ENCODE measurements at places on chromosomes 13 and 19.
A peak's percentile ranks its signal among the peaks of the same experiment; 100 is the strongest.

GRCh38 chr13:46901721-46902120 is 4.9 kb upstream of the HTR2A start:
- no peak for DNase-seq

DNA sequence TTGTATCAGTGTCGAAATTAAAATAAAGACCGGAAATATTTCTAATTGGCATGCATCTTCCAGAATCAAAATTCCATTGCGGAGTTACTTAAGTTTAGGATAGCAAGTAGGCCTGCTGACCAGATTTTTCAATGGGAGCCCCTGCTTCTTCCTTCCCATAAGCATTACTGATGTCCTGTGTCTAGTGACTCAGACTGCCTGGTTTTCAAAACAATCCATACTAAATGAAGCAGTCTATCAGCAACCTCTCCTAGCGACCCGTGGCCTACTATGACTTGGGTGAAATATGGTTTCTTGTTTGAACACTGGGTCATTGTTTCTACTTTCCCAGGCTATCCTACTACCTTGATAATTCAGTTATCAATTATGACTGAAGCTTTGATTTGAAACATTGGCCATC is 571.6 kb downstream of the TBC1D4 start:
- no peak for DNase-seq

- no peak for DNase-seq
Measured at GRCh38 chr19:16156904-16157303, 13.4 kb downstream of the HSH2D start.

DNA sequence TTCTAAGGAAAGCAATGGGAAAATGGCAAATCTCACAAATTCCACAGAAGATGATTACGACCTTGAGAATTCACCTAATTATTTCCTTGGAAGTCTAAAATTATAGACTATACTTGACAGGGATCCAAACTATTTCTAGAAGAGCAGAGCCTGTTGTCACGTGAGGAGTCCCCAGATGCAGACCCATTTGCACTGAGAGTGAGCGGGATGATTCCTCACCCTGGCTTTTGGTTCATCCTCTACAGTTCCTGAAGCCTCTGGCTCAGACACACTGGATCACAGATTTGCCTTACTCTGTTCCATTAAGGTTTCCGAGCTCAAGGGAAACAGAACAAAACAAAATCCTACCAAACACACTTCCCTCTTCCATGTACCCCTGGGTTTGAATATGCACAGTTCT is 23.0 kb upstream of the CYSLTR2 start:
- DNase-seq: no peak

DNA sequence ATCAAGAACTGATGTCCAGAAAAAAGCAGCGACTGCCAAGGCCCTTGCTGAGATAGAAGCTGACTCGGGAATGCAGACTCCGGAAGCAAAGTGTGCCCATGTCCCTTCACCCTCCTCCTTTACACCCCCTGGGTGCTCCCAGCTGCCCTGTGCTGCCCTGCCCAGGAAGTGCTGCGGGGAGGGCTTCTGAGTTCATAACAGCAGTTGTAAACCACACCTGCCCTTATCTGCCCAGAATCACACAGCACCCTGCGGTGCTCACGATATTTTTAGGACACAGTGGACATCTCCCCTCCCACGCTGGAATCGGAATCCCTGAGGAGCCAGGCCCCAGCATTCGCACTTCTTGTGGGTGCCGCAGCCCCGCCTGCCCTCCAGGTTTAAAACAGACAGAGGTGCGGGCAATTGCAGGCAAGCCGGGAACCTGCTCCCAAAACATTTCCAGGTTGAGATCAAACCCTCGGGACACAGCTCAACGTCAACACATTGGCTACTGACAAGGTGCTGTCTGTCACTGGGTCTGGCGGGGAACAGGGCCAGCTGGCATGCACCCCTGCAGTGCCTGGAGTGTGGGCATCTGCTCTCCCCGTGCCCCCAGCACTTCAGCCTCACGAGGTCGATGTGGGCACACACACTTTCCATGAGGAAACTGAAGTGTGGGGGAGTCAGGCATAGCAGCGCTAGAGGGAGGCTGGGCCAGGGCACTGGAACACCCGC is 36.8 kb downstream of the RAB20 start:
- no peak for DNase-seq

GRCh38 chr19:447816-448560 is 12.8 kb downstream of the SHC2 start:
- DNase-seq: no peak

- no peak for DNase-seq
Measured at GRCh38 chr19:54696117-54696548, 28.1 kb upstream of the KIR3DL3 start.

- DNase-seq: no peak
Measured at GRCh38 chr13:95035311-95036109, 265.7 kb downstream of the ABCC4 start.

DNA sequence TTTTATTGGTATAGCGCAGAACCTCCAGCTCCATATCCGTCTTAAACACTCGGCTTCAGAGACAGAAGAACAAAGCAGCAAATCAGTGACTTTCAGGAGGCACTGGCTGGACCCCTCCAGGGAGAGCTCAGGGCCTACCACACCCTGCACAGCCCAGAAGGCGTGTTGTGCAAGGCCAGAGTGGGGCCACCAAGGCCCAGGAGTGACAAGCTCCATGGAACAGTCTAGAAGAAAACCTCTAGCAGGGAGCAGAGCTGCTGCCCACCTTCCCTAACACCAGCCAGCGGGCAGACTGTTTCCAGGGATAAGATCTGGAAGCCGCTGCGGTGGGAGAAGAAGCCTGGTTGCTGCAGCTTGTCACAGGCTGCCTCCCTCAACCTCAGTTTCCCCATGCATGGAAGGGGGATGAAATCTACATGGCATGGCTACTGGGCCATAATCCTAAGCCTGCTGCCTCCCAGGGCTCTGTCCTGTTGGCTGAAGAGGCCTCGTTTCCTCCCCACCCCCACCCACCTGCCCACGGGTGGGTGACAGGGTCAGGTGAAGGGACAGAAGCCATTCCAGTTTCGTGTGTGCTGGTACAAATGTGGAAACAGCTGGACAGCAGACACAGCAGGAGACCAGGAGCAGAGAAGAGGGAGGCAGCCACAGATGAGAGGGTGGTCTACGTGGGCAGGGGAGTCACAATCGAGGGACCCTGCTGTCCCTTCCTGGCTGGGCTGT is 57.4 kb downstream of the PEPD start:
- DNase-seq: no peak

DNA sequence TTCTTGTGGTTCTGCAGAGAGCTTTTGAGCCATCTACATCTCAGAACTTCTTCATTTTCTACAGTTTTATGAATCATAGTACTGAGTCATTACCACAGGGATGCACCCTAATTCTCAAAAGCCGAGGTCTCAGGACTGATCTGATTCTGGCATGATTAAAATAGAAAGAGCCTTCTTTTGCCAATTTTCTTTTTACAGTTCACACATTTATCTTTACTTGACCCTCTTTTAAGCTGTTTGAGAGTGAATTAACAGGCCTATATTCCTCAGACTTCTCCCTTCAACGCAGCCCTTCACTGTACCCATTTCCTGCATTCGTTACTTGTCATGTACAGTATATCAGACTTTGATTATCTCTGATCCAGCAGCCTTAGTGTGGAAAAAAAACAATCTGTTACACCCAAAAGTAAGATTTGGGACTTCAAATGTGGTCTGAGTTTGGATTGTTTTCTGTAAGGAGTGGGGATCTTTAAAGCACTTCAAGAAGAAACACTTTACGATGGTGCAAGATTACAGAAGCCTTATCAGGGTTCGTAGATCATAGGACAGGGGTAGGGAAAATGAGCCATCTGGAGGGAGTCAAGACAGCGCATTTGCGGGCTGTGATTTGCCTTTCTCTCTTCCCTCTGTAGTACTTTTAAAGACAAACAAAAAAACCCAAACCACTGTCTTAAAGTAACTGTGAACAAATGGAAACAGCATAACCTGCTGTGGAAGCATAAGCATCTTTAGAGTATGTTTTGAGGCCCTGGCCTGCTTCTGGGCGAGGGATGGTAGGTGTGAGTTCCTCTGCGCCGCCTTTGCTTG is 15.3 kb upstream of the GPR183 start:
- DNase-seq: peak; percentile 72

DNA sequence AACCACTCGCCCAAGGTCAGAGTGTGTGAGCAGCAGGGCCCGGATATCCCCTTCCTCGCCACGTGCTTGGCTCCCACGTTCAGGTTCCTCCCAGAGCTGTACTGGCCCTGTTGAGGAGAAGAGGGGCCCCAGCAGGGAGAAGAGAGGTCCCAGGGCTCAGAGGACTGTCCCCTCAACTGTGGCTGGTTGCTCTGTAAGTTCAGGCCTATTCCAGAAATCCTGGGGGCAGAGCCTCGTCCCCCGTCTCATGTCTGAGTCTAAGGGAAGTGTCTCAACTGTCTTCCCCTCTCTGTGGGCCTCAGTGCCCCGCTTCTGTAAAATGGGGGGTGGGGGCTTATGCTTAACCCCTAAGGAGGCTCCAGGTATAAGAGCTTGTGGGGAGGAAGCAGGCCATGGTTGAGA is 3.9 kb downstream of the PPP5C start:
- DNase-seq: peak; percentile 59

GRCh38 chr19:55346725-55347441 is 7.2 kb downstream of the KMT5C start:
- DNase-seq: no peak

- no peak for DNase-seq
Measured at GRCh38 chr13:110662777-110663443, 43.0 kb downstream of the CARS2 start.

DNA sequence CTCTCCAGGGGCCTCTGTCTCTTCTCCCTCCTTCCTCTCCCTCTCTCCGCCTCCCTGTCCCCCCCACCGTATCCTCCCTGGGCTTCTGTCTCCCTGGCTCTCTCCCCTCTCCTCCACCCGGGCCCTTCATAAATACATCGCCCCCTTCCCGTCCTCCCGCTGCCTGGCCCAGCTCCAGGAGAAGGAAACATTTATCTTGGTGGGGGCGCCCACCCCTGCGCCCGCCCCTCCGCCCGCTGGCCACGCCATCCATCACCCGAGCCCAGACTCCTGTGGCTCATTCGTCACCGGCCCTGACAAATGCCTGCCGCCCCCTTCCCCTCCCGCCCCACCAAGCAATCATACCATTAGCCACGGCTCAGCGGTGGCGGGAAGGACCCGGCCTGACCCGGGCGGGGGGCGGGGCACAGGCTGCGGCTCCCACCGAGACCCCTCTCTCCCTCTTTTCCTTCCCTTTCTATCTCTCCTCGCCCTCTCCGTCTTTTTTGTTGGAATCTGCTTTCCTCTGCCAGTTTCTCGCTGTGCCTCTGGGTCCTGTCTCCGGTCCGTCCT is 2.6 kb upstream of the MEIS3 start:
- no peak for DNase-seq

- no peak for DNase-seq
Measured at GRCh38 chr19:33394006-33394722, 20.7 kb downstream of the CEBPG start.

DNA sequence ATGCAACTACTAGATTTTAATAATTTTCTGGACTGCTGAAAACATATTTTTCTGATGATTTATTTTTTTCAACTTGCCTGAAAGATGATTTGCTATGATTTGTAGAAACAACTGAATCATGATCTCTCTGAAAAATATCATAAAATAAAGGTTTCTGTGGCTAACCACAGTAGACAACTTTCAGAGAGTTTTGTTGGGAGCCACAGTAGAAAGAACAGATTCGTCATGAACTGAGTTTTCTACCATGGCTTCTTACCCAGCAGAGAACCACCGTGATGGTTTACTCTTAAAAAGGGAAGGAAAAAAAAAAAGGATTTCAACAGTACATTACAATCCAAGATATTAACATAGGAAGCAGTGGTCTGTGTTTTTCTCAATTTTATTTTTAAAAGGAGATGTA is 18.0 kb downstream of the ZAR1L start:
- no peak for DNase-seq

DNA sequence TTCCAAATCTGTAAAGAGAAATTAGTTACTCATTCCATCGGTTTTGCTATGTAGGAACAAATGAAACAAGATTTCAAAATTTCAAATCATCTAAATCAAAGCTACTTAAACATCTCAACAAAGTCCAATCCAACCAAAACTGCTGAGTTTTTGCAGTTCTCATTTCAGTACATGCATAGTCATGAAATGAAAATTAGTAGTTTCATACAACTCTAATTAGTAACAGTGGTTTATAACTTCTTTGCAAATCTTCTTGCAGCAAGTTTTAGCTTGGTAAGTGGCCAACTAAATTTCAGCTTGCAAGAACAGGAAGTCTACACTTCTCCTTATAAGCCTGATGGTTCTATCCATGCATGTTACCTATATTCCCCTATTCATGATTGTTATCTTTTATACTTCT is 75.6 kb downstream of the SPRY2 start:
- no peak for DNase-seq

GRCh38 chr19:678791-679388 is 2.7 kb downstream of the FSTL3 start:
- no peak for DNase-seq

- DNase-seq: no peak
Measured at GRCh38 chr19:291561-292280, 518 bp upstream of the PLPP2 start.

GRCh38 chr19:45567609-45568008 is 17.0 kb downstream of the OPA3 start:
- DNase-seq: no peak

GRCh38 chr13:93862259-93862658 is 617.2 kb downstream of the DCT start:
- DNase-seq: no peak

DNA sequence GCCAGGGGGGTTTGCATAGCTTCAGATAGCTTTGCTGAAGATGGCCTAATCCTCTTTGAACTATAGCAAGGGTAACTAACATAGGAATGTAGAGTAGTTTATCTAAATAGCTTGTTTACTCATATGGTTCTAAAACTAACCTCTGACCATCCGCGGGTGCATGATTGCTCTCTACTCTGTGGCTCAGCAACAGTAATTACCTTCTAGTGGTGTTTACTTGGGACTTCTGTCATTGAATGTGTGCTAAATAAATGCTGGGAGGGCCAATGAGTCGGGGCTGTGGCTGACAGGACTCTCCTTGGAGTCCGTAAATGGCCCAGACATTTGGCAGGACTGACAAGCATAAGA is 1461.9 kb downstream of the UQCRFS1 start:
- no peak for DNase-seq

DNA sequence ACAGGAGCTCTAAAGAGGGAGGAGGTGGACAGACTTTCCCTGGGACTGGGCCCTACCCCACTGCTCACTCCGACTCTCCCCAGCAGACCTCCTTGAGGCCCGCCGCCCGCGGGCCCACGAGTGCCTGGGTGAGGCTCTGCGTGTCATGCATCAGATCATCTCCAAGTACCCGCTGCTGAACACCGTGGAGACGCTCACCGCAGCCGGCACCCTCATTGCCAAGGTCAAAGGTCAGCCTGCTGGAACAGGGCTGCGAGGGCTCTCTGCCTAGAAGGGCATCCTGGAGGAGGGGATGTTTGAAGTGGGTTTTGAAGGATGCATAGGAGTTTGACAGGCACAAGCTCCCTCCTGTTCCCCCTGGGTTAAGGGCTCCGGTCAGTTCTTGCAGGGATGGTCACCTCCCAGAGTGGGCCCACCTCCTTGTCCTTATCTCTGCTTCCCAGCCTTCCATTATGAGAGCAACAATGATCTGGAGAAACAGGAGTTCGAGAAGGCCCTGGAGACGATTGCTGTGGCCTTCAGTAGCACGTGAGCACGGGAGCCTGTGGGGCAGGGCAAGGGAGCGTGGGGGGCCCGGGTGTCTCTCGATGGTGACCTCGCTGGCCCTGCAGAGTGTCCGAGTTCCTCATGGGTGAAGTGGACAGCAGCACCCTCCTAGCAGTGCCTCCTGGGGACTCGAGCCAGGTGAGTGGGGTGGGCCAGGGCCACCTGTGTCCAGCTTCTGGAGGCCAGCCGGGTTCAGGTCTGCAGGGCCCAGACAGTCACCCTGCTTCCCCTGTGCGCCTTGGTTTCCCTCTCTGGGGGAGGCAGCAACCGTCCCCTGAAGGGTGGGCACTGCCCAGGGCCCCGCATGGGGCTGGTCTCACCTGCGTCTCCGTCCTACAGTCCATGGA is 6.3 kb downstream of the ARHGAP45 start:
- DNase-seq: no peak
